ENCODE measurements at places on chromosomes 2 and 18.

DNA sequence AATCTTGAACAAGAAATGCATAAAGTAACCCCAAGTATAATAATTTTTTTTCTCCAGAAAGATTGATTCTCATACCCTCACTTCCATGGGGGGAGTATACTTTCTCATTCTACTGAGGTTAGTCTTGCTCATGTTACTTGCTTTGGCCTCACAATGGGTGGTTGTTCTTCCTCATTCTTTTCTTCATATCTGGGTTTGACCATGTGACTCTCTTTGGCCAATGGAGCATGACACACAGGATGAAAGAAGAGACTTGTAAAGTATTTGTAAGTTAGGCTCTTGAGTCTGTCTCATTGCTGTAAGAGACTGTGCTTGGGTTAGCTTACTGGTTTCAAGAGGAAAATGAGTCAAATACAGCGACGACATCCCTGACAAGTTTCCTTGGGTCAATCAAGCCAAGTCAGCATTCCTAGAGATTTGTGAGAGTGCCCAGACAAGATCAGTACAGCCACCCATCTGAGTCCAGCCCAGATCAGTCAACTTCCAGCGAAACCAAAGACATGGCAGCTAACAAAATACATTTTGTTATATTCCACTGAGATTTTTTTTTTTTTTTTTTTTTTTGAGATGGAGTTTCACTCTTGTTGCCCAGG lies 970.2 kb downstream of the BCL11A start:
- no peak for DNase-seq

DNA sequence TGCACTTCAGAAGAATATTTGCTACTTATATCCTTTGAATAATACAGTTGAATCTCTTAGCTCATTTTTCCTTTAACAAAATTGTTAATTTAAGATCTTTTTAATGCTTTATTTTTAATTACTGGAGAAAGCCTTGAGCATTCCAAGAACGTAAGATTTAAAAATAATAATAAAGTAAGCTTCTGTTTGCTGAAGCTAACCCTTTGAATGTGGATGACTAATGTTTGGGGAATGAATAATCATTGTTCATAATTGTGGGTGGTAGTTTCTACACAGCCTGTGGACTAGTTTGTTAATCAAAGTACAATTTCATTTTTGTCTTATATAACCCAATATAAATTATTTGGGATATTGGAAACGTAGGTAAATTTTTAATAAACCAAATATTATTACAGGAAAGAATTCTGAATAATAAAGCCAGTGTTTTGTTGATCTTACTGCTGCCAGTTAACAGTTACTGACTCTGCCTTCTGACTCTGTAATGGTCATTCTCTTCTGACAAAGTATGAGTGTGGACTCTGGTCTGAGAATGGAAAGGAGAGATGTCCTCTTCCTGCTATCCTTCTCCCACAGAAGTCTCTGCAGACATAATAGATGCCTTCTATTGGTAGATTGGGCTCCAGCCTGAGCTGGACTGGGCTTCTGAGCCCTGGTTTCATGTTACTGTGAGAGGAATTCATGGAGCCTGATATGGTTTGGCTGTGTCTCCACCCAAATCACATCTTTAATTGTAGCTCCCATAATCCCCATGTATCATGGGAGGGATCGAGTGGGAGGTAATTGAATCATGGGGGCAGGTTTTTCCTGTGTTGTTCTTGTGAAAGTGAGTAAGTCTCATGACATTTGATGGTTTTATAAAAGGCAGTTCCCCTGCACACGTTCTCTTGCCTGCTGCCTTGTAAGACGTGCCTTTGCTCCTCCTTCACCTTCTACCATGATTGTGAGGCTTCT lies 292.7 kb upstream of the SLC39A10 start:
- DNase-seq = no peak

DNA sequence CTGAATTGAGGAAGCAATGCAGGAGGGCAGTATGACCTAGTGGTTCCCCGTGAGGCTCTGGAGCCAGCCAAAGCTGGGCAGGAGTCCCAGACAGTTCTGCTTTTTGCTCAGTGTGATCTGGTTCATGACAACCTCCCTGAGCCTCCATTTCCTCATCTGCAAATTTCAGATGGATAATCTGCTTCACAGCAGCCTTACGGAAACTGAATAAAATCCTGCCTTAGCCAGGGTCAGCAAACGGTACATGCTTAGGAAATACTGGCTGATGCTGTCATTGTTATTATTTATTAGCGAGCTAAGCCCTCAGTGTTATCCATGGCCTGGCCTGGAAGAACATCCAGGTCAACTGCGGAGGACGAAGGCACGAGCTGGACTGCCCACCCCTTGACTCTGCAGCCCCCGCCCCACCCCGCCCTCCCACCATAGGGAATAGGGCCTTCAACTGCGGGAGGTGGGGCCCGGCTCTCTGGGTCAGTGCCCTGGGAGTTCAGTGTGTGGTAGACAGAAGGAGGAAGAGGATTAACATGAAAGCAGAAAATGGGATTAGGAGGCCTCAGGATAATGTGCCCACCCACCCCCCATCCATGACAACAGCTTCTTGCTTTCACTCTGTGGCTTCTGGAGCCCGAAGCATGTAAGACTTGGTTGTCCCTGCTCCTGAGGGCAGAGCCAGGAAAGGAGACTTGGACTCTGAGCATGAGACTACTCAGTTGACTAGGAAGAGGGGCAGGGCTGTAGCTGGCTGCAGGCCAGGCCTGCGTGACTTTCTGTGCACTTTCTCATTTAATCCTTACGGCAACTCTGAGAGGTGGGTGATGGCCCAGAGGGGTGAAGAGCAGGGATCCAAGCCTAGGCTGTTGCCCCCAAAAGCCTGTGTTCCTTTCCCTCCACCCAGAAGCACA lies 13.1 kb downstream of the PKDCC start:
- DNase-seq = no peak

- no peak for DNase-seq
These were observed 82.0 kb upstream of the RANBP2 start for GRCh38 chr2:108637304-108637669.

- no peak for DNase-seq
These were observed 8.4 kb downstream of the BCL11A start for GRCh38 chr2:60544954-60545560.

DNA sequence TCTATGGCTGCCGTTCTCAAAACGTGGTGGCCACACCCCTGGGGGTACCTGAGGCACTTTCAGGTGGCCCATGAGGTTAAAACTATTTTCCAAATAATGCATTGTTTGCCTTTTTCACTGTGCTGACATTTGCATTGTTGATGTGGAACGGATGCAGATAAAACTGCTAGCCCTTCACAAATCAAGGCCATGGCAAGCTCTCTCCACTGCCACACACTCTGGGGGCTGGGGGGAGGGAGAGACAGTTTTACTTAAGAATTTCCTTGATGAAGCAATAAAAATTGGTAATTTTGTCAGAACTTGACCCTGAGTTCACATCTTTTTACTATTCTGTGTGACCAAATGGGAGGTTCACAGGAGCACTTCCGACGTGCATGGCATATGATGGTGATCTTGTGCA lies 22.0 kb upstream of the TGIF1 start:
- no peak for DNase-seq

DNA sequence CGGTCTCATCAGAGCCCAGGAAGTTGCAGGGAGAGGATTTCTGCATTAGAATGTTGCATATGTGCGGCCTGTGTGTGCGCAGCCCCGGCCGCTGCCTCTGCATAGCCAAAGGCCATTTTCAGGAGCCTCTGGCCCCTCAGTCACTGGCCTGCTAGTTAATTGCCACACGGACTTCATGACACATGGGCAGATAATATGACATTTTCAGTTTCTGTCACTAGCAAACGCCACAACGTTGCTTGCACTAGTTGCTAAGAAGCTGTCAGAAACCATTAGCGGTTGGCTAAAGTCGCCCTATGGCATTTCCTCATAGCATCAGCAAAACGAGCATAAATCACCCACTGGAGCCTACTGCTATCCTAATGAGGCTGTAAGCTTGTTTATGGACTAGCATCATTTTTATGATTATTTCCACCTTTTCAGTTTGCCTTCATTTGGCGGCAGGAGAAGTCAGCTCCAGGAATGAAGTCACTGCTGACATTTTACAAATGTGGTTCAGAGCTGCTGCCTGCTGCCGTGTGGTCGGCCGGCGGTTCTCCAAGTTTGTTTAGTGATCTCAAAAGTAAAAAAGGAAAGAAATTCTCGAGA lies 73.7 kb downstream of the MEIS1 start:
- DNase-seq = no peak

DNA sequence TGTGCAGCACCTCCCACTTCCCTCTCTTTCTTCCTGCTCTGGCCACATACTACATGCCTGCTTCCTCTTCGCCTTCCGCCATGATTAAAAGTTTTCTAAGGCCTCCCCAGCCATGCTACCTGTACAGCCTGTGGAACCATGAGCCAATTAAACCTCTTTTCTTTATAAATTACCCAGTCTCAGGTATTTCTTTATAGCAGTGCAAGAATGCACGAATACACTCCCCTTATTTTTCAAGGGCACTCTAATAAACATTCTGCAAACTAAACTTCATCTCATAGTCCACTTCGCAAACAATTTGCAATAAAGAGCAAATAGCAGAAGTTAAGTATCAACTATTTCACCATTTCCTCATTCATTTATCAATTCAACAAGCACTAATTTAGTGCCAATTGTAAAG lies 351.3 kb downstream of the PID1 start:
- no peak for DNase-seq

DNA sequence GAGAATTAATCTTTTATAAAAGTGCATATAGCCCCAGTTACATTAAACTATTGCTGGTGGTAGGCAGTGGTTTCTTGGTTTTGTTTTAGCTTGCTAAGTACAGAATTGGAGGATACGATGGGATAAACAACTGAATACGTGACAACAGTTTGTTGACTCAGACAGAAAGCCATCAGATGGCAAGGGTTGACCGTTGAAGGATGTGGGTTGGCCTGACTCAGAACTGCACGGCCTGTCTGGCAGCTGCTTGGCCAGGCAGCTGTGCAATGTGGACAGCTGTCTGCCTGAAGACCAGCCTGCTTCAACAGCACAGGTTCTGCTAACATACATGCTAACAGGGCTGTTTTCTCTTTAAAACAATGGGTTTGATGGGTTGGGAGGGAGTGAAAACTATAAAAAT lies 46.6 kb downstream of the PRKRA start:
- no peak for DNase-seq

DNA sequence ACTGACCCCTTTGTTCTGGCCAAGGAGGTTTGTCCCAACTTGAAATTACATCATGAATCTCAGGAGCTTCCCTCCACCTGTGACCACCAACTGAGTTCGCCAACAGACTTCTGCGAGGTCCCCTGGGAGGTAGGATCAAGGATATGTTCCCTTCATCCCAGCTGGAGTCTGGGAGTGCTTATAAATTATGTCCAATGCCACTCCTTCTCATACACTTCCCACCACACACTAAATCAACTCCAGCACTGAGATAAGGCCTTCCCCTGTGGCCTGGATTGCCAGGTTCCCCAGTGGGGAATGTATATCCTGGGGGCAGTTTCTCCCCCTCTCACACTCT lies 99.2 kb downstream of the RND3 start:
- DNase-seq = no peak

DNA sequence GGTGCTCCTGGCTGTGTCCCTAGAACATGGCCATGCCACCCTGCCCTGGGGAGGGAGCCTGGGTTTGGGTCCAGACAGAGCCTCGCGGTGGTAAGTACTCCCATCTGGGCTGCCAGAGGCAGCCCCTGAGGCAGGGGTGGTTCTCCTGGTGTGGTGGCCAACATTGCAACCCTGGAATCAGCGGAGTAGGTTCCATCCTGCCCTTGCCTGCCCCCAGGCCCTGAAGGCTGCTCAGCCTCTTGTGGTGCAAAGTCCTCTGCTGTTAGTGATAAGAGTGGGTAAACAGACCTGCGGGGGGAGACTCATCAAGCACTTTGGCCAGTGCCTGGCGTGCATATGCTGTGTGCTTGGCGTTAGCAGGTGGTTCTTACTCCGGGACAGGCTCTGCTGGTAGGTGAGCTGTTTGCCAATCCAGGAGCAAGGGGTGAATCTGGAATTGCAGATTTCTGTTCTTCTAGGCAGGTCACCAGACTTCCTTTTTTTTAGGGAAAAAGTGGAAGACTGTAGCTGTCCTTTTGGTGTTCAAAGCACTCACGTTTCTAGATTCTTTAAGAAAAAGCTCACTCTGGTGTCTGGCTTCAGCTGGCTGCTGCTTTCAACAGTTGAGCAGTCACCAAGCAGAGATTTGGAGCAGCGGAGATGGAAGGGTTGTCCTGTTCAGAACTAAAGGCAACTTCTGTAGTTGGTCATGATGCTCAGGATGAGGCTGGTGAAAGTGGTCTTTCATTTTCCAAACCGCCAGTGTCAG lies 3.2 kb downstream of the CNNM3 start:
- DNase-seq = no peak

GRCh38 chr2:11558214-11558886 lies 24.5 kb downstream of the GREB1 start:
- no peak for DNase-seq

- no peak for DNase-seq
These were observed 47.7 kb downstream of the TTC21B start for GRCh38 chr2:165905854-165906253.

DNA sequence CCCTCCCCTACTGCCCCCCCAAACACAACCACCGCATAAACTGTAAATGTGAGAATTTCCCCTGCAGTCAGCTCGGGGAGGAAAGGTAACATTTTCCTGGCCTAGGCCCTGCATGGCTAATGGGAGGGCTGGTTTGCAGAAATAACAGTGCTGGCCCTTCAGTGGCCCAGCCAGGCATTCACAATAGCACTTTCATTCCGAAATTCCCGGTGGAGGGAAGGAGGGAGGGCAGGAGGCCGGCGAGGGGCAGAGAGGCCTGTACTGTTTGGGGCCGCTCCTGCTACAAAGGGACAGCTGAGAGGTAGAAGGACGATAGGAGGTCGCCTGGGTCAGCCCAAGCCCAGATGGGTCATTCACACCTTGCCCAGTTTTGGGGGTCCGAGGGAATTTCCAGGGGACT lies 11.3 kb downstream of the CYP26B1 start:
- no peak for DNase-seq

DNA sequence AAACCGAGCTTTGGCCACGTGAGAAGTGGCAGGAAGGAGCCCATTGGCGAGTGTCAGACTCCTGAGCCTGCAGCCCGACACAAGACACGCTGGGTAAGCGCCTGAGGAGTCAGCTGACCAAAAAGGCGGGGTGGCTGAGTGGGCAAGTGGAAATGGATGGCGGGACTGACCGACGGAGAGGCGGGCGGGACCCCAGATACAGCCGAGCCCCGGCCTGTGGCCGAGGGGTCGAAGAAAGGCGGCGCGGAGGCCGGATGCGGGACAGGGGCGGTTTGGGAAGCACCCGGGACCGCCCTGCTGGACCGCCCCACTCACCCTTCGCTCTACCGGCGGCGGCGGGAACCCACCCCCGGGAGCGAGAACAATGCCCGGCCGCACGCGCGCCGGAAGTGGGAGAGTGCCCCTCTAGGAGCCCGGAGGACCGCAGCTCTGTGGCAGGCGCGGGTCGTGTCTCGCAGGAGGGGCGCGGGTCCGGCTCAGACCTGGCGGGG lies 22.8 kb downstream of the ZSCAN30 start:
- DNase-seq = peak; percentile 62

GRCh38 chr2:54579682-54580620 lies 123.8 kb downstream of the SPTBN1 start:
- DNase-seq = peak; percentile 64

DNA sequence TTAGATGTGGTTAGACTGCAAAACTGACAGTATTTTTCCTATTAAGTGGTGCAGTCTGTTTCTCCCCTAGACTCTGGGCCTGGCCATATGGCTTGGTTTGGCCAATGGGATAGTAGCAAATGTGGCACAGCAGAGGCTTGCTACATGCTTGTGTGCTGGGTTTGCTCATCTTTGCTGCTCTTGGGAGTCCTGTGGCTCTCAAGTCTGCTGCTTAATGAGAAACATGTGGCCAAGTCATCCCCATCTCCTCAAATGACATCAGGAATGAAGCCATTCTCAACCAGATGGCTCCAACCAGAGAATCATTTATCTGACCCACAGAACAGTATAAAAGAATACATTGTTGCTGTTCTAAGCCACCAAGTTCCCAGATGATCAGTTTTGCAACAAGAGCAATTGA lies 57.1 kb upstream of the PAX3 start:
- no peak for DNase-seq

Measured in CD4-positive, alpha-beta memory T cell (primary cell).